ENCODE measurements at places on chromosomes 1 and 21.
A peak's percentile ranks its signal among the peaks of the same experiment; 100 is the strongest.

- DNase-seq = peak; percentile 99
These were observed 7.0 kb downstream of the FBLIM1 start for GRCh38 chr1:15765495-15766194.

GRCh38 chr1:81446000-81446669 lies 354.6 kb upstream of the ADGRL2 start:
- DNase-seq = peak; percentile 38

GRCh38 chr1:2791027-2791760 lies 10.3 kb downstream of the TTC34 start:
- DNase-seq = no peak

DNA sequence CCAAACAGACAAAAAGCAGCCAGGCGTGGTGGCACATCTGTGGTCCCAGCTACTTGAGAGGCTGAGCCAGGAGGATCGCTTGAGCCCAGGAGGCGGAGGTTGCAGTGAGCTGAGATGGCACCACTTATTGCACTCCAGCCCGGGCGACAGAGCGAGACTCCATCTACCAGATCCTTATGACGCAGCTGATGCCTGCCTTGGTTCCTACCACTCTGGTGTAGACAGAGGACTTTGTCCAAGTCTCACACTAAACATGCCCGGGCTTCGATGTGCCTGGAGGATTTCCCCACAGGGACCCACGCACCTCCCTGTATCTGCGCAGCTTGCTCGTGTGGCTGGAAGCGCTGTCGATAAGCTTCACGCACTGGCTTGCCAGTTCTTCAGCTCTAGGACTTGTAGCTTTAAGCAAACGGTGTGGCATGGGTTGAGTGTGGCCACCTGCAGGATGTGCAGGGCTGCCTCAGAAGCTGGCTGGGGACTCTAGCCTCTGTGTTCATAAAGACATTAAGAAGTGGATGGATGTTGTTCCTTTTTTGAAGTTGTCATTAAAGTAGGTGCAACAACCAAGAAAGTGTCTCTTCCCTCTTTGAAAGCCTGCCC lies 4.8 kb downstream of the TPRG1L start:
- DNase-seq = no peak

DNA sequence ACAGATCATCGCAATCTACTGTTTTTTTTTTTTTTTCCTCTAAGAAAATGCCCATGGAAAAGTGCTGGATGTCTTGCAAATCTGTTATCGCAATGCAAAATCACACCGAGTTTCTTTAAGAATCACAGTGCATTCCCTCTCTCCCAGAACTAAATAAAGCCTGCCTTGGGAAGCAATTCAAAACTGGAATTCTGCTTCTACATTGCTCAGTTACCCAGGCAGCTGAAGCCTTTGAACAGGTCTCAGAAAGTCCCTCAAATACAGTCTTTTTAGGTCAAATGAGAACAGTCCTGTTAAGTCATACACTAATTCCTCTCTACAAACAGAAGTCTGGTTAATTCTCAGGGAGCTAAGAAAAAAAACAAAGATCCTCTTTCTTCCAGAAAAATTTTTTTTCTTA lies 46.3 kb downstream of the SLC30A10 start:
- no peak for DNase-seq

- peak; percentile 14 for DNase-seq
These were observed 248.8 kb upstream of the FOXD3 start for GRCh38 chr1:63073309-63074306.

DNA sequence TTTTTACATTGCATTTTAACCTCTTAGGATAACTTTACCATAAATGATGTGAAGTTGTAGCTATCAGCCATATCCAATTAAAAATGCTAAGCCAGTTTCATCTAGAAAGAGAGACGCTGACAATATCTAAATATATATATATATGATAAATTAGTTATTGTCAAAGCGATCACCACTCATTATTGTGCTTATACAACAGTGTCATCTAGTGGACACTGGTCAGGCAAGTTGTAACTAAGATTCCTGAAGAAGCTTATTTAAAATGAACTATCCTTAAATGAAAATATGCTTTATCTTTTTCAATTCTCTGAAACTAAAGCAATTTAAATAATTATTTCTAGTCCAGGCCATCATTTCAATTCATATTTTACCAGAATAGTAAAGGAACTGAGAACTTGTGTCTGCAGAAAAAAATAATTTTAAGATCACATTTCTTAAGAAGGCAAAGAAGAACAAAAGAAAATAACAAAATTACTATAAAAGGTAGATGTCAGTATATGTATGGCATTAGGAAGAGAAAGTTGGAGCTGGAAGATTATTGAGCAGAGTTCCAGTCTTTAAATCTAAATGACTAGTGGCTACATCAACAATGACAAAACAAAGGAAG lies 193.3 kb upstream of the SNX7 start:
- DNase-seq = peak; percentile 75

DNA sequence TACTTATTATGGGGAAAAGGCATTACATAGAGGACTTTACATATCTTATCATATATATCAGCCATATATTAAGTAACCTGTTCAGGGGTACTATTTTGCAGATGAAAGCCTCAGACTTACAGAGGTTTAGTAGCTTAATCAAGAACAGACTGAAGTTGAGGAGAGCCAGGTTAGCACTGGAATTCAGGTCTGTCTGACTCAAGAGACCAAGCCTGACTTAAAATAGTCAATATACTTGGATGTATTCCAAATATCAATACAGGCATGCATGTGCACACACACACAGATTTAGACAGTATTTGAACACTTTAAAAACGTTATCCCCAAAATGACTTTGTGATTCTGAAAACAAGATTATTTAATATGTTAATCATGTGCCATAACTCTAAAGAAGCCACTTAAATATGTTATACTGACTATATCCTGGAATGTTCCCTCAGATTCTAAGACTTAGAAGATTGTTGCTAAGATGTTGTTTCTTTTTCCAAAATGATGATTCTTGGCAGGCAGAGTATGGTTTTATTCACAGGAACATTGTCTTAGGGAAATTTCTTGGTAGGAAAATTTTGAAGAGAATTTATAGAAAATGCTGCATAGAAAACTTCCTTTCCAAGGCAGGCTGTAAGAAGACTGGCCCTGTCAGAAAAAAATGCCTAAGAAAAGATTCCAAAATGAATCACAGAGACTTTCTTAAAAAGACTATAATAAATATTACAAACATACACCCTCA lies 61.6 kb downstream of the ADAMTS1 start:
- no peak for DNase-seq

DNA sequence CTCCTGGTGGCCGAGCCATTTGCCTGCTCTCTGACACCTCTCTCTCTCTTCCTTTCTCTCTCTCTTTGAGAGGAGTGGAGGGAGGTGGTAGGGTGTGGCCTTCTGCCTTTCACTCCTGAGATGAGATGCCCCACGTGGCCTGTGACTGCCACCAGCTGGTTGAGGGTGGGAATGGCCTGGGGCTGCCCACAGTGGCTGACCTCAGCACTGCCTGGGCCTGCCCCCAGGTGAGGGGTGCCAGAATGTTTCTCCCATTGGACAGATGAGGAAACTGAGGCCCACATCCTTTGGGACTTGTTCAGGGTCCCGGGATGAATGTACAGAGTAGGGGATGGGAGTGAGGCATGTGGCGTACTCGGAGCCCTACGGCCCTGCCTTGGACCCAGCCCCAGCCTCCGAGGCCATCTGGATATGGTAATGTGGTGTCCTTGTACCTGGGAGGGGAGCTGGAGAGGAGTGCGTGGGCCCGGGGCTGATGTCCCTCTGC lies 12.7 kb upstream of the C1orf167 start:
- DNase-seq = peak; percentile 54

GRCh38 chr1:40092706-40093639 lies 4.1 kb downstream of the PPT1 start:
- no peak for DNase-seq

GRCh38 chr1:5575396-5575940 lies 416.8 kb downstream of the NPHP4 start:
- DNase-seq = no peak

- DNase-seq = no peak
These were observed 107.5 kb downstream of the DTL start for GRCh38 chr1:212142883-212143530.

- DNase-seq = peak; percentile 77
These were observed 78.7 kb downstream of the PBX1 start for GRCh38 chr1:164637461-164638375.

- DNase-seq = no peak
These were observed 1.8 kb upstream of the IL10 start for GRCh38 chr1:206774093-206774492.

GRCh38 chr1:203276408-203276807 lies 28.9 kb upstream of the BTG2 start:
- no peak for DNase-seq

DNA sequence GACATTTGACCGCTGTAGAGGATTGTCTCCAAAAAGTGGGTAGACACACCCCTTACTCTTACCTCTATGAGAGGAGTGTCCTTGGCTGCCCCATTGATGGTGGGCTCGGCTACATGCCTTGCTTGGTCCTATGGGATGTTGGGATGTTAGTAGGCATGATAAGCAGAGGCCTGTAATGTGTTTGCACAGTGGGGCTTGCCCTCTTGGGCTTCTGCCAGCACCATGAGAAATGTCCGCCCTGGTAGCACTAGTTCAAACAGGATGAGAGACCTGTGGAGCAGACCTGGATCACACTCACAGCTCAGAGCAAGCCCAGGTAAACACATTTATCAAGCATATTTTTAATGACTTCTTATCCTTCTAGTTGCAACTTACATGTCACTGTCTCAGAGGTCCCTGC lies 54.2 kb downstream of the SH3GLB1 start:
- DNase-seq = peak; percentile 72

- DNase-seq = no peak
These were observed 161.7 kb downstream of the SIPA1L2 start for GRCh38 chr1:232468249-232468648.

DNA sequence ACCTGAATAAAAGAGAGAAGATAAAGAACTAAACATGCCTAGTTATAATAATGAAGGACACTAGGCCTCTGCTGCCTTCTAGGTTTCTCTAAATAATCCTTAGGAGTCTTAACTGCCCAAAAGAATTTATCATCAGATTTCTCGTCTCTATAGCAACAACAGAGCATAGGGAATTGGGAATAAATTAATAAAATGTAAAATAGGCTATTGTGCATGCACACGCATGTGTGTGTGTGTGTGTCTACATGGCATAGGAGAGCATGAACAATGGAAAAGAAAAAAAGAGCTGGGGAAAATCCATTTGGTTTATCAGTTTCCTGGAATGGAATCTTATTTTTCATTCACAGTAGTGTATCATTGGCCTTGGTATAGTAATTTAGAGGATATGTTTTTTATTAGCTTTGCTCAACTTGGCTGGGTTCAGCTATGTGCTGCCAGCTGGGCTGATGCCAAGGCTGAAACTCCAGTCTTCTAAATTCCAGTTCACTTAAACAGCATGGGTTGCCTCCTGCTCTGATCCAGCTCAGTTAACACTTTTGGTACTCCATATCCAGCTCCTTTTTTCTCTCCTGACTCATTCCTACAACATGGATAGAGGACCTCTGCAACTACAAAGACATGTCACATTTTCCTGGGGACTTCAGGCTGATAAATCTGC lies 80.6 kb upstream of the SLFNL1 start:
- peak; percentile 59 for DNase-seq

DNA sequence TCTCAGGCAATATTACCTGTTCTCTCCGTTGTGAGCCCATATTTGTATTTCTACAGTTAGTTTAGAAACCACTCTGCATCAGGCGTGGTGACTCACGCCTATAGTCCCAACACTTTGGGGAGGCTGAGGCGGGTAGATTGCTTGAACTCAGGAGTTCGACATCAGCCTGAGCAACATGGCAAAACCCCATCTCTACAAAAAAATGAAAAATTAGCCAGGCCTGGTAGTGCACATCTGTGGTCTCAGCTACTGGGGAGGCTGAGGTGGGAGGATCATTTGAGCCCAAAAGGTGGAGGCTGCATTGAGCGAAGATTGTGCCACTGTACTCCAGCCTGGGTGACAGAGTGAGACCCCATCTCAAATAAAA lies 19.7 kb upstream of the ID3 start:
- DNase-seq = no peak

GRCh38 chr1:100134872-100135271 lies 1.9 kb downstream of the TRMT13 start:
- DNase-seq = no peak

- DNase-seq = no peak
These were observed 399.8 kb upstream of the LRRC7 start for GRCh38 chr1:69167876-69168275.

- DNase-seq = no peak
These were observed 301.3 kb downstream of the SIPA1L2 start for GRCh38 chr1:232328486-232329102.

DNA sequence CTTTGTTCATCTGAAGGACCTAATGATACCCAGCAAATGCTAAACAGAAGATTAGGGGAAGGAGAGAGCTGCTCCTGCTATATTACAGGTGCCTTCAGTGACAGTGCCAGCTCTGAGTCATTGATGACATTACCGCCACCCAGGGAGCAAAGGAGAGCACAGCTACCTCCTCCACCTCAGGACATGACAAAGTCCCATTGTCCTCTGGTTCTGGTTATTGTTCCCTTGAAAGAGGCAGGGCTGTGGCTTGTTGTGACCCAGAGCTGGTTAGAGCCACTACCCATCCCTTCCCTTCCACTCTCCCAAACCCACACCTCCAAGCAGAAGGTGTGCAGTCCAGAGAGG lies 363.5 kb upstream of the DUSP10 start:
- no peak for DNase-seq

- peak; percentile 76 for DNase-seq
These were observed 4.6 kb upstream of the SRSF4 start for GRCh38 chr1:29186252-29186651.

GRCh38 chr1:69921486-69921885 lies 283.9 kb downstream of the LRRC40 start:
- DNase-seq = no peak

- no peak for DNase-seq
These were observed 162.7 kb downstream of the DNM3 start for GRCh38 chr1:172003766-172004530.

DNA sequence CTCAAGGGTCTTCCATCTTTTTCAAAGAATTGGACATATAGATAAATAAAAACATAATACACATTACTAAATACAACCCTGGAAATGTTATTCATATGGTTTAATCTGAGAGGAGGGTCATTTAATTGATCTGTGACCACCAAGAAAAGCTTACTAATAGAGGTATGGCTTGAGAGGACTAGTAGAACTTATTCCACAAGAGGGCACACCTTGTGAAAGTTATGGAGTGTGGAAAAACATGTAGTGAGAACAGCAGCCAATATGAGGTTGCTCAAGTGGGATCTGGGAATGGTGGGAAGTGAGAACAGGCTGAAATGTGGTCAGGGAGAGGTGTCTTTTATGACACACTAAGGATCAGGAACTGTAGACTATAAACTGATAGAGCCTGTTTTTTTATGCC lies 973.5 kb upstream of the B3GALT2 start:
- DNase-seq = peak; percentile 20
